ENCODE measurements at places on chromosomes 7 and 10.
A peak's percentile ranks its signal among the peaks of the same experiment; 100 is the strongest.

DNA sequence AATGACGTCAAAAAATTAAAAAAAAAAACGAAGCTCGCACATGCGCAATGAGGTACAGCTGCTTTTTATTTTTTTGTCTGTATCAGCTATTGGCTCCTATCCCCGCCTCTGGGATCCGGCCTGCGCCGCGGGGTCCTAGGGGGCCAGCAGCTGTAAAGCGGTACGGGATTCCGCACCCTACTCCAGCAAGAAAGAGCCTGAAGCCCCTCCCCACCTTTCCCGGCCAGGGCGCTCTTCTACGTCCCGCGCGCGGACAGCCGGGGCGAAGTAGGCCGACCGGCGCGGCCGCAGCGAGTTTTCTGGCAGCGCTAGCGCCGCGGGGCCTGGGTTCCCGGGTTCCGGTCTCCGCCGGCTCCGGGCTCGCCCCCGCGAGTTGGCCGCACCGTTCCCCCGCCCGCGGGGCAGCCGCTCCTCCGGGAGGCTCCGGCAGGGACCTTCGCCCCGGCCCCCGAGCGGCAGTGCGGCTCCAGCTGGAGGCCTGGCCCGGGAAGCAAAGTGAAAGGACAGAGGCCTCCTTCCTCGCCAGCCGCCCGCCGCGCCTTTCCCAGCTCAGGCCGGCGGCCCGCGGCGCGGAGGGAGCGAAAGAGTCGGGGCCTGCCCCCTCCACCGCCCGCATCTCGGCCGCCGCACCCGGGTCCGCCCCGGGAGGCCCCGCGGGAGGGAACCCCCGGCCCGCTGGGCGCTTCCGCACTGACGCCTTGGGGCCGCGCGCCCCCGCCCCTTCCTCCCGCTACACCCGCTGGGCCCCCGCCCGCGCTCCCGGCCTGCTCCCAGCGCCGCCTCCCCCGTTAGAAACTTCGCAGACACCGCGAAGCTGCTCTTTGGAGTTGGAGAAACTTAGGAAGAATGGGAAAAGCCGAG lies 4.7 kb upstream of the SPAG6 start:
- no peak for DNase-seq

DNA sequence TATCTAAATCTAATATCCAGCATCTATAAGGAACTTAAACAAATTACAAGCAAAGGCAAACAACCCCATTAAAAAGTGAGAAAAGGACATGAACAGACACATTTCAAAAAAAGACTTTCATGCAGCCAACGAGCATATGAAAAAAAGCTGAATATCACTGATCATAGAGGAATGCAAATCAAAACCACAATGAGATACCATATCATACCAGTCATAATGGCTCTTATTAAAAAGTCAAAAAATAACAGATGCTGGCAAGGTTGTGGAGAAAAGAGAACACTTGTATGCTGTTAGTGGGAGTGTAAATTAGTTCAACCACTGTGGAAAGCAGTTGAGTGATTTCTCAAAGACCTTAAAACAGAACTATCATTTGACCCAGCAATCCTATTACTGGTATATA lies 334.4 kb upstream of the CACNA2D1 start:
- DNase-seq: no peak

- no peak for DNase-seq
Observed at GRCh38 chr10:128326251-128326650, 200.0 kb upstream of the MKI67 start.

DNA sequence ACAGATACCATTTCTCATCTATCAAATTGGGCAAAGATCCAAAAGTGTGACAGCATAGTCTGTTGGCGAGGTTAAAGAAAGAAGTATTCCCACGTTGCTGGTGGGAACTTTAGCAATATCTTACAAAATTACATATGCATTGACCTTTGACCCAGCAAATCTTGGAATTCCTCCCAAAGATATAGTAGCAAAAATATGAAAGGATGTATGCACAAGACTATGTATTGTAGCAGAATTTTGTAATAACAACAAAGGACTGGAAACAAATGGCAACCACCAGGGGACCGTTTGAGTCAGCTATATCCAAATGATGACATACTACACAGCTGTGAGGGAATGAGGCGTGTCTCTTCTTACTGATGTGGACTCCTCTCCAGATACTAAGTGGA lies 50.2 kb downstream of the KCNH2 start:
- DNase-seq: no peak

DNA sequence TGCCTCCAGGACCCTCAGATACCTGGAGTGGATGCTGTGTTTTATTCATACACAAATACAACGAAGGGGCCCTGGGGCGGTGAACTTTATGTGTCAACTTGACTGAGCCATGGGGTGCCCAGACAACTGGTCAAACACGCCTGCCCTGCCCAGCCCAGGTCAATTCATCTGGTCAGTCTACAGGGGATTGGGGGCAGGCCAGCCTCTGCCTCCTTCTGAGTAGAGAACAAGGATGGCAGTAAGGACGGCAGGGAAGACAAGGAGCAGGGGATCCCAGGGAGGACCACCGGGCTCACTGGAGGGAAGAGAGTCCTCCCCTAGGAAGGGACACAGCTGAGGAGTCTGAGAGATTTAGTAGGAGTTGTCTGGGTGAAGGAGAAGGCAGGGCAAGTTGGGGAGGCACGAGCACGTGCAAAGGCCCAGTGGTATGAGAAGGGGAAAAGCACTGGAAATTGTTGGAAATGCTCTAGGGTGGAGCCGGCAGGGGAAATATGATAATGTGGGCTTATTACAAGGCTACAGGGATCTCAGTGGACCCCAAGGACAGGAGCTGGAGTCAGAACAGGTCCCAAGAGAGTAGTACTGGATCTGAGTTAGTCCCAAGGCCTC lies 63.4 kb downstream of the MYL10 start:
- DNase-seq: no peak

DNA sequence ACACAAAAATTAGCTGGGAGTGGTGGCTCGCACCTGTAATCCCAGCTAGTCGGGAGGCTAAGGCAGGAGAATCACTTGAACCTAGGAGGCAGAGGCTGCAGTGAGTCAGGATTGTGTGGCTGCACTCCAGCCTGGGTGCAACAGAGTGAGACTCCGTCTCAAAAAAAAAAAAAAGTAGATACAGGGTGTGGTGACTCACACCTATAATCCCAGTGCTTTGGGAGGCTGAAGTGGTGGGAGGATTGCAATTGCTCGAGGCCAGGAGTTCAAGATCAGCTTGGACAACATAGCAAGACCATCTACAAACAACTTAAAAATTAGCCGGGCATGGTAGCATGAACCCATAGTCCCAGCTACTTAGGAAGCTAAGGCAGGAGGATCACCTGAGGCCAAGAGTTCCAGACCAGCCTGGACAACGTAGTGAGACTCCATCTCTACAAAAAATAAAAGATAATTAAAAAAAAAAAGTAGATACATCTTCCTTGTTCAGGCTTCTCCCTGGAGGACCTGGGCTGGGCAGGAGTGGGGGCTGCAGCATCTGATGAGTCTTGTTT lies 2.0 kb downstream of the MOSPD3 start:
- no peak for DNase-seq

DNA sequence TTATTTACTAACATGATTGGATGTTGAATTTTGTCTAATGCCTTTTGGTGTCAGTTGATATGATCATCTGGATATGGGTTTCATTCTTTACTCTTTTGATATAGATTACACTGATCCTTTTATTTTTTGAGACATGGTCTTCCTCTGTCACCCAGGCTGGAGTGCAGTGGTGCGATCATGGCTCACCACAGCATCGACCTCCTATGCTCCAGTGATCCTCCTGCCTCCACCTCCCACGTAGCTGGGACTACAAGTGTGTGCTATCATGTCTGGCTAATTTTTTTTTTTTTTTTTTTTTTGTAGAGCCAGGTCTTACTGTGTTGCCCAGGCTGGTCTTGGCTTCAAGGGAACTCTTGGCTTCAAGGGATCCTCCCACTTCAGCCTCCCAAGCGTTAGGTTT lies 27.1 kb downstream of the BMS1 start:
- DNase-seq: no peak

DNA sequence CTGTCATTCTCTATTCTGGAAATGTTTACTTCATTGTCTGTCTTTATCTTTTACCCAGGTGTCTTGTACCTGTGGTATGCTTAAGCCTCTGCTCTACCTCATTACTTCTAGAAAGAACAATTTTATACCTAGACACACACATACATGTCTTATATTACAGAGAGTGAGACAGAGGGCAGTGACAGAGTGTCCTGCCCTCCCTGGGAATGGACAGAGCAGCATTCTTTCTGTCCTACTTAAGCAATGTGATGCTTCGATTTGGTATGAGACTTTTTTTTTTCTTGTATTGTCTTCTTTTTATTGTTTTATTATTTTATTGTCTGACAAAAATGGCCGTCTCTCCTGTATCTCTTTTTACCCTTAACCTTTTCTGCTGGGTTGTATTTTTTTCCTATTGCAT lies 286.1 kb downstream of the EXOC4 start:
- no peak for DNase-seq

- no peak for DNase-seq
Observed at GRCh38 chr7:30226614-30227268, 57.7 kb upstream of the ZNRF2 start.

DNA sequence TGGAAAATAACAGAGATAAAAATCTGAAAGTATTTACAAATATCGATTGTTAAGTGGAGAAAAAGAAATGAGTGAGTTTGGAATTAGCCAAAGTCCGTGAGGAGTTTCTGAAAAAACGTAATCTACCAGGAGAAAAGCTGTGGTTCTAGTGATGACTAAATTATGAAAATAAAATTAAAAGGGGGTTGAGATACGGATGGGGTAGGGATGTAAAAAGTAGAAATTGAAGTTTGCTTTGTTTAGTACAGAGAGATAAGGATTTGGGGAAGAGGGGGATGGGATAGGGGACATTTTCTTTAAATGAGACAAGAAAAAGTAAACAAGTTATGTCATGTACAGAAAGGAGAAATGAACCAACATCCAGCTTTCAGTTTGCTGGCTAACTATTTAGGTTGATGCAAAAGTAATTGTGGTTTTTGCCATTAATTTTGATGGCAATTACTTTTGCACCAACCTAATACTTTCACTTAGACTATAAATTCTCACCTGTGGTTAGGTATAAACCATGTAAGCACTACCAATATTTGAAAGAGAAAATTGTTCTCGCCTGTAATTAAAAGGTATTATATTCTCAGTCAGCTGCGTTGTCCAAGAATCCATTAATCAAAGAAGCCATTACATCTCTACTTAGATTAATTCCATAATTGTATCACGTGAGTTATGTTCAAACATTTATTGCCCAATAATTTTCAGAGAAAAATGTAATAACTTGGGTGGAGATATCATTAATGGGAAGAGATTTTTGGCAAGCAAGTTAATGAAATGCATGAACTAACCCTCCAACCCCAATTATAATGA lies 143.0 kb upstream of the NRP1 start:
- DNase-seq: no peak

- DNase-seq: no peak
Observed at GRCh38 chr7:140349144-140349771, 49.1 kb downstream of the SLC37A3 start.

DNA sequence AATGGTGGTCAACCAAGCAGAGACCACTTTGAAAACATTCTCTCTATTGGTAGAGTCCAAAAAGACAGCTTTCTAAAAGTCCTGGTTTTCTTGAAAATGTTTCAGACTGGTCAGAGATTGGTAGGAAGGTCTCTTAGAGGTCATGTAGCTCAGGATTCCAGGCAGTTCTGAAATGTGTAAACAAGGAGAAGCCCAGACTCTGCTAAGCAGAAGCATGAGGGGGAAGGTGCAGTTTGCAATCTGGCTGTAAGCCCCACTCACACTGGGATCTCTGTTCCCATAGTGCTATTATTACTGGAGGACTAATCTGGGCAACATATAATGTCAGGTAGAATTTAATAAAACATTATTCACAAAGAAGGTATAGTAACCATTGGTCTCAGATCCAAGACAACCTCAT lies 101.1 kb downstream of the MAGI2 start:
- no peak for DNase-seq

- no peak for DNase-seq
Observed at GRCh38 chr7:65371468-65371867, 2.2 kb upstream of the ZNF92 start.

GRCh38 chr10:127999297-128000129 lies 92.6 kb downstream of the PTPRE start:
- DNase-seq: peak; percentile 12

GRCh38 chr10:69632516-69633199 lies 2.6 kb downstream of the FAM241B start:
- no peak for DNase-seq

DNA sequence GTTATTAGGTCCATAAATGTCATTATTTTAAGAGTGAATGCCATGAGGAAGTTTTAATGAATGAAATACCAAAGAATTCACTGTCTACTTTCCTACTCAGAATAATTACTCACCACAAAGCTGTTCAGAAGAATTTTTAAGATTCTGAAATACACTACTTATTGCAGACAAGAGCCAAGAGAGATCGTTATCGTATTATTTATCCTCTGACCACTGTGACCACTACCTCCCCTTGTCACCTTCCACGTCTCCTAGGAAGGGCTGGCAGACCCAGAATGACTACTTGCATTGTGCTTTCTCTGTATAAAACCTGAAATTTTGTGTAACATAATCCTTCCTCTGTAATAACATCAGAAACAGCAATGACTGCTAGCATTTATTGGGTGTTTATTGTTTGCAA lies 81.9 kb downstream of the ABCB5 start:
- no peak for DNase-seq

Data from omental fat pad (tissue), 4 donors.